ENCODE measurements at places on chromosomes 6 and 20.

DNA sequence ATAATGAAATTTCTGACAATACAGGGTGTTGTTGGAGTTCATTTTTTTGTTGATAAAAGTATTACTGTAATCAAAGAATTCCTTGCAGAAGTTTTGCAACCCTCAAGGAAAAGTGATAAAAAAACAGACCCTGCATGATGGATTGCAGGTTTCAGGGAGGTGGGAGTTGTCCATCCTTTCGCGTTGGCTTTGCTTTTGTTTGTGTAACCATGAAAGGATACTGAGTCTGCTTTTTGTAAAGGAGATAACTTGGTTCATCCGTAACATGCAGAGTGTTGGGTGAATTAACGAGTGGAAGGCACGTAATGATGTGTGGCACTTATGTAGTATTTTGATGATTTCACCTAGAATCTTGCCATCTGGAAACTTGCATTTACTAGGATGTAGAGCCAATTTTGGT is 23.6 kb downstream of the FOXO3 start:
- DNase-seq, result no peak

GRCh38 chr20:43055181-43055884 is 134.4 kb downstream of the PTPRT start:
- no peak for DNase-seq

DNA sequence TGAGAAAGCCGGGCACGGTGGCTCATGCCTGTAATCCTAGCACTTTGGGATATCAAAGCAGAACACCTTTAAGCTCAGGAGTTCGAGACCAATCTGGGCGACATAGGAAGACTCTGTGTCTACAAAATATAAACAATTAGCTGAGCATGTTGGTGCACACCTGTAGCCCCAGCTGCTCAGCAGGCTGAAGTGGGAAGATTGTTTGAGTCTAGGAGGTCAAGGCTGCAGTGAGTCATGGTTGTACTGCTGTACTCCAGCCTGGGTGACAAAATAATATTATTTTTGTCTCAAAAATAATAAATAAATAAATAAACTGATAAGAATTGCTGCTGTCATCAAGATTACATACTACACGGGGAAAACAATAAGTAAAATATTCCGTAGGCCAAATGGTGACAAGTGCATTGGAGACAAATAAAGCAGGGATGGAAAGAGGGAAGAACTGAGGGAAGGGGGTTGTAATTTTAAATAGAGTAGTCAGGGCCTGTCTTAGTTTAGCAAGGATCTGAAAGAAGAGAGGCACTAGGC is 14.0 kb upstream of the TOP1 start:
- no peak for DNase-seq

DNA sequence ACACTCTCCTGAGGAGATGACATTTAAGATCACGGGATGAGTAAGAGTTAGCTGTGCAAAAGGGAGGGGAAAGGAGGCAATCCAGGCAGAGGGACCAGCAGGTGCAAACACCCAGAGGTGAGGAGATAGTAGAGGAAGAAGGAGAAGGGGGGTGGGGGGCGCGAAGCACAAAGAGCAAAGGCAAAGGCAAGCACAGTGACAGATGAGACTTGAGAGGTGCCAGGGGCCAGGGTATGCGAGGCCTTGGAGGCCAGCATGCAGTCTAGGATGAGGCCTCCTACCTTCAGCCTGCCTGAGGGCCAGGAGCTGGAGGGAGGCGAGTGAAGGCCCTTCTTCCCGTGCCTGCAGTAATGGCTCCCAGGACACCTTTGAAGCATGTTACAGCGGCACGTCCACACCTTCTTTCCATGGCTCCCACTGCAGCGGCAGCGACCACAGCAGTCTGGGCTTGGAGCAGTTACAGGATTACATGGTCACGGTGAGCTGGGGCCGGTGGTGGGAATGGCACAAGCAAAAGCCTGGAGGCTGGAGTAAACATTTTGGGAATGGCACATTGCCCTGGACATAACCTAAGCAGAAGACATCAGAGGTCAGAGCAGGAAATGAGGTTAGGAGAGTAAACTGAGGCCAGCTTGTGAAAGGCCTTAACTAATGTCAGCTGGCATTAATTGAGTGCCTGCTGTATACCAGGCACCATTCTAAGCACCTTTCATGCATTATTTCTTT is 18.6 kb downstream of the CCM2L start:
- no peak for DNase-seq

GRCh38 chr6:11294228-11294627 is 61.8 kb upstream of the NEDD9 start:
- no peak for DNase-seq

DNA sequence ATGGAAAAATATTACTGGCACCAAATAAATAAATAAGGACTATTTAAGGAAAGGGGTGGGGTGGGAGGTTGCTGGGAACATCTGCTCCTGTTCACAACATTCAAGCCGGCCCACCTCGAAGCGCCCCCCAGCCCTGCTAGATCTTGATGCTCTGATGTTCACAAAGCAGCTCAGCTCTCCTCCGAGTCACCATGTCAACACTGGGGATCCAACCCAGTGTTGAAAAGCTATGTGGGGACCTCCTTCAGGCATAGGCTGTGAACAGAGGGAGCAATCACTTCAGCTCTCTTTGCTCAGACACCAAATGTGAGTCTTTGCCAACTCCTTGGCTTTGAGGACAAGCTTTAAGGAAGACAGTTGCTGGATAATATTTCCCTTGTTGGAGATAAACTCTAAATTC is 176.8 kb upstream of the NT5E start:
- no peak for DNase-seq

GRCh38 chr20:9831032-9831431 is 7.8 kb downstream of the PAK5 start:
- no peak for DNase-seq

DNA sequence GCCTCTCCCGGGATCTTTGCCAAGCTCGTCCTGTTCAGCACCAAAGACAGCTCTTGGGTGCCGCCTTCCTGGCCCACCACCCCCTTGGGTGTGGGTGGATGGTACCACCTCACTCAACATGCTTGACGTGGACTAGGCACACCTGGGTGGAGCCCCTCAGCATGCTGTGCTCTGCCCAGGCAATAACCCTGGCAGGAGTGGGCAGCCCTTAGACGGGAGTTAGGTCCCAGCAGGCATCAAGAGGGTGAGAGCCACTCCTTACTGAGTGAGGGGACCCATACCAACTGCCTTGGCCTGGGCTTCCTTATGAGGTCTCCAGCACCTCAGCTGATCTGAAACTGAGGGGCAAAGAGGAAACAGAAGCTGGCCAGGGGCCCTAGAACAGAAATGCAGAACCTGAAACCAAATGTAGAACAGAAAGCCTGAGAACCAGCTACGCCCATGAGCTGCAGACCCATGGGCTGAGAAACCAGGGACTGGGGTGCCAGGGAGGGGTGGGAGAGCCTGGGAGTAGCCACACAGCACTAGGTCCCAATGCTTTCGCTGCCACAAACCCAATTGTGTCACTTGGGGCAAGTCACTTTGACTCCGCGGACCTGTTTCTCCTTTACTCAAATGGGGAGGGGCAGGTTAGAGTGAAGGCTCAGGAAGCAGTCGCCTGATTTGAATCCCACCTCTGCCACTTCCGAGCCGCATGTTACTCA is 2.0 kb downstream of the FGD2 start:
- peak; percentile 33 for DNase-seq

DNA sequence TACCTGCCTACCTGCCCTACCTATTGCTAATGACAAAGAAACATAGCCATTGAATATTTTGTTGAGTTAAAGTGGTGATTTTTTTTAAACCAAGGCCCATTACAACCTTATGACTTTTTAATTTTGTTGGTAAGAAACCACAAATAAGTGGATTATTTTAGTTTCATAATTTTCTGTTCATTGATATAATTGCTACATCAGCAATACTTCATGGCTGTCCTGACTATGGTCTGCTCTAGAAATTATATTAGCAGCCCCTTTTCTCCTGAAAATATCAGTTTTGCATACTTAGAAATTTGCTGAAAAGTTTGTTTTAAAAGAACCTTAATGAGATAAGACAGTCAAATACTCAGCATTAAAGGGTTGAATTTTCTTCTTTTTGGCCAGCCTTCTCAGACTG is 106.5 kb downstream of the HIVEP1 start:
- DNase-seq, result no peak

GRCh38 chr6:163563318-163563717 is 148.8 kb downstream of the QKI start:
- no peak for DNase-seq

GRCh38 chr20:10449270-10449669 is 14.2 kb downstream of the SLX4IP start:
- DNase-seq, result no peak

GRCh38 chr6:16436550-16436949 is 198.2 kb downstream of the GMPR start:
- DNase-seq, result no peak

DNA sequence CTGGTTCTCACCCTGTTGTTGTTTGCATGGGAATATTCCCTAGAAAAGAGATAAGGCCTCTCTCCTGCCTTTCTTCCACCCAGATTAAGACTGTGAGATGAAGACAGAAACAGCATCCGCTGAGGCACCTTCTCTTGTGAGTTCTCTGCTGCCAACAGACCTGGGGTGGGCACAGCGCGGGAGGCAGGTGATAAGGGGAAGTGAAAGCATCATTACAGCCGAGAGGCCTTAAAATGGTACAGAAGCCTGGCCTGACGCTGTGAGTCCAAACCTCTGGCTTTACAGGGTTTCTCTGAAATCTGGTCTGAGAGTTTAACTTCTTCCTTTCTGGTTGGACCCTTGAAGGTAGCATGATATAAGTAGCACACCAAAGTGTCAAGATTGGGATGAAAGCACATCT is 21.0 kb upstream of the IYD start:
- DNase-seq, result no peak

DNA sequence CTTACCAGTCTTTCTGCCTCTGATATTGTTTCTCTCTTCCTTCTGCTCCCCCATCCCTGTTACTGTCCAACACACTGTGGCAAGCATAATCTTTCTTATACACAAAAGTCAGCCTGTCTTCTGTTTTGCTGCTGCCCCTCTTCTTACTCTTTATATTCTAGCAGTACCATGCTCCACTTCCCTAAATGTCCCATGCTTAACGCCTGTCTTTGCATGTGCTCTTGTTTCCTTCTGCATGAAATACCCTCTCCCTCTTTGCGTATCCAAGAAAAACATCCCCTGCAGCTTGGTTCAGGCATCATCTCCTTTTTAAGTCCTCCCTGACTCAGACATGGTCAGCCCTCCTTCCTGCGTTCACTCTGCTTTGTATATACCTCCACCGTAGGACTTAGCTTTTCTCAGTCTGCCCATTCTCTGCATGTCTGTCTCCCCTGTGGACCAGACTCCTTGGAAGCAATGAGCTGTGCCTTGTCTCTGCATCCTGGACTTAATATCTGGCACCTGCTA is 103.9 kb downstream of the CTNNBL1 start:
- DNase-seq, result no peak

- DNase-seq, result no peak
Measured at GRCh38 chr6:27593200-27593818, 120.4 kb upstream of the ZNF184 start.

- DNase-seq, result no peak
Measured at GRCh38 chr6:89313006-89313405, 2.1 kb downstream of the GABRR2 start.

DNA sequence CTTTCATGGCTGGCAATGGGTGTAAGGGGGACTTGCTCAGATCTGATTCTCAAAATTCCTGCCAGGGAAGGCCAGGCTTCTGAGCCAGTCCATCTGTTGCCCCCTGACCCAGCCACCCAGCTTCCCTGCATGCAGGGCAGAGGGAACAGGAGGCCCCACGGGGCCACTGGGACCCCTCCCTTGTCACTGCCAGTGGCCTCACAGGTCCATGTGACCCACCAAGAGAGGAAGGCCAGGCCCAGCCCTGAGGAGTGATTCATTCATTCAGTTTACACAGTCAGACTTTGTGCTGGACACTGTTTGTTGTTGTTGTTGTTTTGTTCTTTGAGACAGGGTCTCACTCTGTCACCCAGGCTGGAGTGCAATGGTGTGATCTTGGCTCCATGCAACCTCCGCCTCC is 39.5 kb downstream of the UBE2V1 start:
- DNase-seq, result no peak

- DNase-seq, result no peak
Measured at GRCh38 chr6:46078294-46078693, 51.5 kb upstream of the ENPP4 start.

DNA sequence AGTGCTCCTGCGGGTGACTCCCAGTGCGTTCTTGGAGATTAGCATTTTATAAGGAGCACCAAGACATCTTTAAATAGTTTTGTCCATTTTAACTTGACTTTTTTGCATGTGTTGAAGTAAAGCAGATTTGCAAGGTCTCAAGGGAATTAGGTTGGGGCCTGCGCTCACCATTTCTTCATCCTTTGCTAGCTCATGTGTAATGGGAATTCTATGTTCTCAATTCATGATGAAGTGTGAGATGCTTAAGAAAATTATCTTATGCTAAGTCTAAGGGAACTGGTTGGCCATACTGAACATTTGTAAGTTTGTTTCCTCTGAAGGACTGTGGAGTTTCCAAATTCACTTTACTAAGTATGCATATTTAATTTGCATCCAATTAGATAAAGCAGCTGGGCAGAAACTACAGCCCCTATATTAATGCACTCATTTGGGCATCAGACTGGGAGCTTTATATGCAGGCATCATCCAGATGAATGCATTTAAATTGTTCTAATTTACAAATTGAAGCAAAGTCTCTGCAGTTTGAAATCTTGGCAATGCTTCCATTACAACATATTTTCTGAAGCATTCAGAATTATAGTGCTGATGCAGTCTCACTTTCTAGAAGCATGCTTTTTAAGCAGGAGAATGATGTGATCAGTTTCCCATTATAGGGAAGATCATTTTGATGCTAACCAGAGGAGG is 108.3 kb upstream of the AKAP12 start:
- DNase-seq, result no peak

DNA sequence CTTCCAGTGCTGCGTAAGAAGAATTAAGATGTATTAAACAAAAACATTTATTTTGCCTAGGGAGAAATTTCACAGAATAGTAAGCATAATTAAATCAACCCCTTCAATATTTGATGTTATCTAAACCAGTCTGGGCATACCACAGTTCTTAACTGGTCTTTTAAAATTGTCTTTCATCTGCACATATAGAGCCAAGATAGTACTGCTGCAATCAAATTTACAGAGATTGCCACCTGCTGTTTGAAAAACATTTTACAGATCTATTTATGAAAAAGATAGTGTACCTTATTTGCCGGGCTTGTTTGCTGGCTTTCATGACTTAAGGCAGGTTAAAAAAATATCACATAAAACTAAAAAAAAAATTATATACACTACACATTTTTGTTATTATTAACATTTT is 323.2 kb downstream of the ADGRB3 start:
- no peak for DNase-seq

DNA sequence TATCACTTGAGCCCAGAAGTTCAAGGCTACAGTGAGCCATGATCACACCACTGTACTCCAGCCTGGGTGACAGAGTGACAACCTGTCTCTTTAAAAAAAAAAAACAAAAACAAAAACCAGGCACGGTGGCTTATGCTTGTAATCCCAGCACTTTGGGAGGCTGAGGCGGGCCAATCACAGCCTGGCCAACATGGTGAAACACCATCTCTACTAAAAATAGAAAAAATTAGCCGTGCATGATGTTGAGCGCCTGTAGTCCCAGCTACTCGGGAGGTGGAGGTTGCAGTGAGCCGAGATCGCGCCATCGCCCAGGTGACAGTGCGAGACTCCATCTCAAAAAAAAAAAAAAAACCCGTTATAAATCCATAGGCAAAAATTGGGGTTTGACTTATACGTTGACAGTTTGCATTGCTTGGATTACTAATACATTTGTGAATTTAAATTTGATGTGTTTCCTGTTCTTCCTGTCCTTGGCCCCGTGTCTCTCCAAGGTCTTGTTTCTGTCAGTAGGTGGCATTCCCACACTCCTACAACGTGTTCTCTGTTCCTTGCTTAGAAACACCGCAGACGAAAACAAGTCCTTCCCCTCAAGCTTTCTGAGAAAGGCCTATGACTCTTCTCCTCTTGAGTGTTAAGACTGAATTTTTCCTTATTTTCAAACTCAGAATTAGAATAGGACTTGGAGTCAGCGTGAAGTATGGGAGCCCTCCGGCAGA is 147.0 kb downstream of the DTNBP1 start:
- no peak for DNase-seq
